Hematopoietic multipotent progenitor cell treated with erythropoietin and hydrocortisone succinate and interleukin-3 and kit ligand, for 4 days (in vitro differentiated cells): ENCODE measurements at places on chromosomes 1 and 21.

DNA sequence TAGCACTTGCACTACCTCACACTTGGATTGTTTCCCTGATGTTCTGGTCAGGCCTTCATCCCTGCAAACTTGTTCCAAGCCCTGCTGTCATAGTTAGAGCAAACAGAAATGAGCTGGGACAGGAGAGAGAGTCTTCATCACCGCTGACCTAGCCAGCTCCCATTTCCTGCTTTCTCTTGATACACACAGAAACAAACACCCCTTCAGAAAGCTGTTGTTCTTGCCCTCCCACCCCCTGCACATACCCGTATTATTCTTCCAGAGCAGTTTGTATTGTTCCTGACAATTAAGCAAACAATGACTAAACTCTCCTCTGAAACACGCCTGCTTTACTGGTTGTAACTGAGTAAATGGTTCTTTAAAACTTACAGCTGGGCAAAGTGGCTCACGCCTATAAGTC, 2.9 kb upstream of the SYT2 start:
- DNase-seq = no peak

DNA sequence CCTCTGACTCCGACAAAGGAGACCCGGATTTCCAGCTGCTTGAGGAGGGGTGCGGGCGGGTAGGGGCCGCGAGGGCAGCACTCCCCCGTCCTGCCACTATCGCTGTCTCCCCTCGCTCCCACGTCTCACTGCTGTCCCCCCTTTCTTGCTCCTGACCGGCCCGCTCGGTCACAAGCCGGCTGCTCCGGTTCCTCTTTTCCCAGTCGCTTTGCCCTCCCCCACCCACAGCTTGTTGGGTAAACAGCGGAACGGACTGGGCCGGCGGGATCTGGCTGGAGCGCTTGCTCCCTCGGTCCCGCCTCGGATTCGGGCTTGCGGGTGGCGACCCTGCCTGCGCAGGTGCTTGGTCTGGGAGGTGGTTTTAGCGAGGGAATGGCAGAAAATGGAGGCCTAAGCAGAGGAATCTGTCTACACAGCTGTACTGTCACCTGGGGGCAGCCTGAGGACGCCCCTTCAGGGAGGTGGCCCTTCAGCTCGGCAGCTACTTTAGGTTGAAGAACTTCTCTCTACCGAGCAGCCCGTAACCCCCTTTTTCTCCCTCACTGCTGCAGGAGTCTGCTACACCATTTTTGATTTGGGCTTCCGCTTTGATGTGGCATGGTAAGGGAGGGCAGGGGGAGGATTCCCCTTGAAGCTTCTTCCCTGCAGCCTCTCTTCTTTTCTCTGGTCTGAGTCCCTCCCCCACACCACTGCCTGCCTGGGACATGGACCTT, 645 bp downstream of the ATP6V0B start:
- DNase-seq = peak; percentile 86

DNA sequence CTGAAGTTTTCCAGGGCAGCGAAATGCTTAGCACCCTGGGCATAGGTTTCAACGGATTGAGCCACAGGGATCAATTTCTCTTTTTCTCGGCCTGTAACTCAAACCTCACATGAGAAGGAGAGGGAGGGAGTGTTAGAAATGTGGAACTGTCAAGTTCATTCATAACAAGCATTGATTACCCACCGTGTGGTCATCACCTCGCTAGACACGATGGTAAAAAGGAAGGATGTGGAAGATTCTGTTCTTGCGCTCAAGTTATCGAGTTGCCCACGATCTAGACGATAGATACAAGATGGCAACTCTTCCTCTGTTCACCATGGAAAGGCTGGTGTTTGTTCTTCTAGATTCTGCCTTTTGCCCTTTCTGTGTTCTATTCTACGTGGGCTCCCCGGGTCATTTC, 4.0 kb upstream of the RCAN3 start:
- no peak for DNase-seq

- DNase-seq = no peak
These were observed 22.4 kb downstream of the CHI3L2 start for GRCh38 chr1:111249960-111250359.

DNA sequence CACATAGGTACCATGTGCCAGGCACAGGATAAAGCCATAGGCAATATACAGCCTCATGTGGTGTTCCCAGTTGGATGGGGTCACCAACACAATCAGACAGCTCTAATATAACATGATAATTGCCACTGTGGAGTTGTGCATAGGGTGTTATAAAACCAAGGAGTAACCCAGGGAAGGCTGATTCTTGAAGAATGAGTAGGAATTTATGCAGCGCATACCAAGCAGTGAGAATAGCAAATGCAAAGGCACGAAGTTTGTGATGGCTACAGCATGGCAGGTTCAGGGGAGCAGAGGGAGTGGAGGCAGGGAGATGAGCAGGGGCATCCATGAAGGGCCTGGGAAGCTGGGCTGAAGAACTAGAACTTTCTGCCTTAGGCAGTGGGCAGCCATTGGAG, 20.4 kb upstream of the SLC2A1 start:
- no peak for DNase-seq

DNA sequence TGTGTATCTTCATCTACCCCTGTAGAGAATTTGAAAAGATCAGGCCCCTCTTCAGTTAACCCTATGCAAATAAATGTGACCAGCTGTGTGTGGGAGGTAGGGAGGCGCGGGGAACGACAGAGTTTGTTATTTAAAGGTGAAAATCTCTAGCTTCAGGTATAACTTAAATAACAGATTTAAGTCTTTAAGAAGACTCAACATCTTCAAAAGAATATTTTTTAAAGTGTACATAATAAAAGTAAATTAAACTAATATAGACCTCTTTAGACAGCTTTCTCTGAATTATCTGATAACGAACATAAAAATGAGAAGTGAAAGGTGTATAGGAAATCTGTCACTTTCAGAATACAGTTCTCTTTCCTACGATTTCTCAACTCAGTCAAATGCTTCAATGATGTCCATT, 16.0 kb downstream of the ANGPTL3 start:
- no peak for DNase-seq

GRCh38 chr1:92473781-92474495, 12.8 kb downstream of the GFI1 start:
- DNase-seq = no peak

DNA sequence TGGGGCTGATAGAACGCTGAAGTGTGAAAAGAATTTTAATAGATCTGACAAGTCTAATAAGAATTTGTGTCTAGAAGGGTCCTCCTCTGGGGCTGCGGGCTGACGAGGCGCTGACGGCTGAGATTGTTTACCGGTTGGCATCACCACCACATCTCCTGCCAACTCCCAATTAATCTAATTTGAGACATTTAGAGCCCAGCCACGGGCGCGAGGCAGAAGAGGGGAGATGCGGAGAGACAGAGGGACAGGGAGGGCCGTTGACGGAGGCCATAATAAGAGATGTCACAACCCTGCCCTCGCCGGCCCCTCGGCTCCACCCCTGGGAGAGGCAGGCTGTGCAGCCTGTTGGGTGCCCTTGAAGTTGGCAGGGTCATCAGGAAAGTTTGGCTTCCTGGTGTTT, 109.3 kb downstream of the PAX7 start:
- no peak for DNase-seq

DNA sequence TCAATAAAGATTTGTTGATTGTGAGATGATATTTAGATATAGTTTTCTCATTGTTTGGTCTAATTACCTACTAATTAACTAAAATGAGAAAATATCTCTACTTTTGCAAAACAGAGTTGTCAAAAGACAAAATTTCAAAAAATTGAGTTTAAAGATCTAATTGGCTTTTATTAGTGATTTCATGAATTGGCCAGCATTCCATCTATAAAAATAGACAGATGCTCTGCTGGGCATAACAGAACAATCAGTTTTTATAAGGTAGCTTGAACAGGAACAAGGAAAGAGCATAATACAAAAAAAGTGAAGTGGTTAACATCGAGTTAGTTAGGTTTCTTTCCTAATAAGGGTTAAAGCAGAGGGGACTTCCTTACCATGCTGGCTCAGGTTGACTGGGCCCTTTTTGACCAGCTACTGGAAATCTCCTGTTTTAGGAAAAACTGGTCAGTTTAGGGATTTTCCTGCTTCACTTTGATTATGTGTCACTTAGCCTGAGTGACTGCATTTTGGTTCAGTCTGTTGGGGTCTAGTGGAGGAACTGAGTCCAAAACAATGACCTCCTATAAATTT, 63.0 kb downstream of the VCAM1 start:
- DNase-seq = no peak

GRCh38 chr1:92065042-92065441, 10.2 kb downstream of the SETSIP start:
- peak; percentile 51 for DNase-seq

DNA sequence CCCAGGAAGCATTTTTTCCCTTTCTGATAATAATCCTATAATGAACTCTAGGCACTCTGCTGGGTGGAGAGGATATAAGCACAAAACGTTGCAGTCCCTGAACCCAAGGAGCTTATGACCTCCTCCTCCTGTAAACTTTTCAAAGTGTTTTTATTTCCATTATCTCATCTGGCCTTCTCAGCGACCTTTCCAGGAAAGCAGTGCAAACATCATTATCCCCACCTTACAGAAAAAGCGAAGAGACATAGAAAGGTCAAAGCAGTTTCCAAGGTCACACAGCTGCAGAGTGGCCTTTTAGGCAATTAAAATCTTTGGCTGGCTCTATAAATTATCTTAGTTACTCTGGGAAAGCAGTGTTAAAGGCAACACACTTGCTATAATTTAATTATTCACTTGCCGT, 63.8 kb downstream of the OLFML3 start:
- DNase-seq = no peak

DNA sequence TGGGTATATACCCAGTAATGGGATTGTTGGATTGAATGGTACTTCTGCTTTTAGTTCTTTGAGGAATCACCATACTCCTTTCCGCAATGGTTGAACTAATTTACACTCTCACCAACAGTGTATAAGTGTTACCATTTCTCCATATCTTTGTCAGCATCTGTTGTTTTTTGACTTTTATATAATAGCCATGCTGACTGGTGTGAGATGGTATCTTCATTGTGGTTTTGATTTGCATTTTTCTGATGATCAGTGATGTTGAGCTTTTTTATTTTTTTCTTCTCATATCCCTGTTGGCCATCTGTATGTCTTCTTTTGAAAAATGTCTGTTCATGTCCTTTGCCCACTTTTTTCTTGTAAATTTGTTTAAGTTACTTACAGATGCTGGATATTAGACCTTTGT, 14.1 kb downstream of the DNM3 start:
- peak; percentile 32 for DNase-seq

- no peak for DNase-seq
These were observed 104.9 kb upstream of the GCLM start for GRCh38 chr1:94014087-94014486.

GRCh38 chr1:244325056-244325758, 126.5 kb downstream of the ADSS2 start:
- peak; percentile 80 for DNase-seq

- no peak for DNase-seq
These were observed 94.6 kb upstream of the TMPRSS2 start for GRCh38 chr21:41602531-41602930.

GRCh38 chr1:243513726-243514491, 258.1 kb downstream of the SDCCAG8 start:
- no peak for DNase-seq

DNA sequence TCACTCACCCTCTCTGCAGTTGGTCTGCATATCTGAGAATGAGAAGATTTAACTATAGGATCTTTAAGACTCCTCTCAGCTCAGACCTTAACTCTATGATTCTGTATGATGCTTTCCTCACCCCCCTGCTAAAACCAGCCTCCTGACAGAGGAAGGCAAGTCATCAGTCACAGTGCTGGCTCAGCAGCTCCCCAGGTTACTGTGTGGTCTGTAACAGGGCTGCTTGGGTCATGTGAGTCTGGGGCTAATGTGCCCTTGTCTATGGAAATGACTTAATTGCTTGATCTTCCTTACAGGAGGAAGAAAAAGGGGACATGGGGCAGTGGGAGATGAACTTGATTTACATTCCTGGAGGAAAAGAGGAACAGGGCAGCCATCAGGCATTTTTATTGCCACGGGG, 625.6 kb downstream of the PTPRU start:
- DNase-seq = no peak

GRCh38 chr1:77282187-77282865, 507 bp downstream of the AK5 start:
- DNase-seq = peak; percentile 48

DNA sequence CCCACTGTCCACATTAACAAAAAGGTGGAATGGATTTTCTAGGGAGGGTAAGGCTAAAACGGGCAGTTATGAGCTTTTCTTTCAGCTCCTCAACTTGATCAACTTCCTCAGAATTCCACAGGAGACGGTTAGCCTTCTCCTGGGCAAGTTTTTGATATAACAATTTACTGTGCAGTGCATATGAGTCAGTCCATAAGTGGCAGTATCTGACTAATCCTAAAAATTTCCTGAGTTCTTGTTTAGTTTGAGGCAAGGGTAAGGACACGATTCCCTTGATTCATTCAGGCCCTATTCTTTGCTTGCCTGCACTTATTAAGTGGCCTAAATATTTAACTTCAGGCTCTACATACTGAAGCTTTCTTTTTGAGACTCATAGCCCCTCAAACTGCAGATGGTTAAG, 6.2 kb upstream of the AADACL3 start:
- no peak for DNase-seq

DNA sequence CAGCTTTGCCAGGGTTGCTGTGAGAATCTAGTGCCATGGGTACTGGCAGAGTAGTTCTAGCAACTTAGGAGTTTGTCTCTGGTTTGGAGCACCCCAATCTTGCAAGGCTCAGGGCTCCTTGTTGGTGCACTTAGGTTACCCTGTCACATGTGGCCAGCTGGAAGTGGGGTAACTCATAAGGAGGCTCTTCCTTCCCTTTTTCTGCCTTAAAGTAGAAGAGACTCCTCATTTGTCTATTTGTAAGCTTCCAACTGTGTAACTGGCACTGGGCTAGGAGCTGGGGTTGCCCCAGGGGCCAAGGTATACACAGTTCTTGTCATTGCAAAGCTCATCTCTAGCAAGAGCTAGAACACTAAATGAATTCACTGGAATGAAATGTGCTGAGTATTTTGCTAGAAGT, 10.6 kb downstream of the MROH7 start:
- DNase-seq = peak; percentile 61

DNA sequence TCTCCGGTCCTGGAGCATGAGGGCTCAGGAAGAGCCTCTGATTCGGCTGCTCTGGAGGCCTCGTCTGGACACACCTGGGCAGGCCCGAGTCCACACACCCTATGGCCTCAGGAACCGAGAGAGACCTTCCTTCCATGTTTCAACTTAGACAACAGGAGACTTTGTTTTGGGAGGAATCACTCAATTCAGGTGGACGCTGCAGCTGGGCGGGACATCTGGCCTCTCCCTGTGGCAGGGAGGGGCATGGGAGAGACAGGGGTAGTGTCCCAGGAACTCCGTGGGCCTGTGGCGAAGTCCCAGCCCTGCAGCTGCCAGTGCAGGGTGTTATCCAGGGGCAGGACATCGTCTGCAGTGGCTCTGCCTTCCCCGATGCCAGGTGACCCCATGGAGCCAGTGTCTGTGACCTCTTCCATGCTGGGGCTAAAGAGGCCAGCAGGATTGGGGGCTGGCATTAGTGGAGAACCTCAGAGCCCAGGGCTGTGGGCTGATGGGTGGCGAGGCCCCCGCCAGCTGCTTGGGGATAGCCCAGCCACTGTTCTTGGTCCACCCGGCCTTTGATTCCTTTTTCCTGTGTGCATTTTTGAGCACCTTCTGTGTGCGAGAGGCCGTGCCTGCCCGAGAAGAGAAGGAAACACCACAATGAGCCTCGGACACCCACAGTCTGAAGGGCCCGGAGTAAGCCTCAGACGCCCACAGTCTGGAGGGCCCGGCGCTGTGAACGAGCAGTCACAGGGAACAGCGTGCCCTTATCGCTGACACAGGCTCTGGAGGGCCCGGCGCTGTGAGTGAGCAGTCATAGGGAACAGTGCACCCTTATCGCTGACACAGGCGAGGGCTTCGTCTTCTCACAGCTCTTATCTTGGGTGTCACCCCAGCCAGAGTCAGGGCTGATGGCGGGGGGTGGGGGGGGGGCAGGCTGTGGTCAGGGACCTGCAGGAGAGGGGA, 6.2 kb downstream of the COL18A1 start:
- peak; percentile 99 for DNase-seq
